ENCODE measurements at places on chromosomes 12 and 14.

DNA sequence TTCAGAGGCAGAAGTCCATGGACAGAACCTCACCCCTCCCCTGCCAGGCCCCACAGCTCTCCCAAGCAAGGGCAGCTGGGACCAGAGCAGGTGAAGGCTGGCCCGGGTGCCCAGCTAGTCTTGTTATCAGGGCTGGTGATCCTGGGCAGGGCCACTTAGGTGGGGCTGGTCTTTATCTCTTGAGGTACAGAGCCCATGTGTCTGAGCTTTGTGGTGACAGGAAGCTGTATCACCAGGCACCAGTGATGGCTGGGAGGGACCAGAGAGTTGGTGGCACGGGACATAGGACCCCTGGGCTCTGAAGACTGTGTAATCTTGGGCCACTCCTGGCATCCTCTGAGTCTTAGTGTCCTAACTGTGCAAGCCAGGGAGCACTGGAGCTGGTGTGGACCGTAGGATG, 12.8 kb upstream of the HPD start:
- DNase-seq = no peak

DNA sequence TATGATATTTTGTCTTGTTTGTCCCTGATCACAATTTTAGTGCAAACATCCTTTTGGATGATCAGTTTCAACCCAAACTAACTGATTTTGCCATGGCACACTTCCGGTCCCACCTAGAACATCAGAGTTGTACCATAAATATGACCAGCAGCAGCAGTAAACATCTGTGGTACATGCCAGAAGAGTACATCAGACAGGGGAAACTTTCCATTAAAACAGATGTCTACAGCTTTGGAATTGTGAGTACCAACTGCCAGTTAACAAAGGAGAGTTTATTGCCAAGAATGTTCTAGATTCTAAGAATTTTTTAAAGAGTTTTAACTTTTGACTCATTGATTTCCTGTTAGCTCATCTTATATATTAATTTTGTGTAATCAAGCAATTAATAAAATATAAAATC, 55.4 kb downstream of the IRAK3 start:
- no peak for DNase-seq

DNA sequence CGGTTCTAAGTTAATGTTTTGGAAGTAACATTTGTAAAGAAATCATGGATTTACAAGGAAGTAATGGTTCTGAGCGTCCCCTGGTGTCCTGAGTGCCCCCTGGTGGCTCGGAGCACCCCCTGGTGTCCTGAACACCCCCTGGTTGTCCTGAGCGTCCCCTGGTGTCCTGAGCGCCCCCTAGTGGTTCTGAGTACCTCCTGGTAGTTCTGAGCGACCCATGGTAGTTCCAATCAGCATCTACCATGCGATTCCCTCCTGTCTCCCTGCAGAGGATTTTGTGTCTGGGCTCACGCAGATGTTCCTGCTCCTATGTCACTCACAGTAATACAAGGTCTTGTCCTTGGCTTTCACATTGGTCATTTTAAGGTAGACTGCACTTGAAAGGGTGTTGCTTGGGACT, 1352.9 kb downstream of the TMEM121 start:
- DNase-seq = no peak

DNA sequence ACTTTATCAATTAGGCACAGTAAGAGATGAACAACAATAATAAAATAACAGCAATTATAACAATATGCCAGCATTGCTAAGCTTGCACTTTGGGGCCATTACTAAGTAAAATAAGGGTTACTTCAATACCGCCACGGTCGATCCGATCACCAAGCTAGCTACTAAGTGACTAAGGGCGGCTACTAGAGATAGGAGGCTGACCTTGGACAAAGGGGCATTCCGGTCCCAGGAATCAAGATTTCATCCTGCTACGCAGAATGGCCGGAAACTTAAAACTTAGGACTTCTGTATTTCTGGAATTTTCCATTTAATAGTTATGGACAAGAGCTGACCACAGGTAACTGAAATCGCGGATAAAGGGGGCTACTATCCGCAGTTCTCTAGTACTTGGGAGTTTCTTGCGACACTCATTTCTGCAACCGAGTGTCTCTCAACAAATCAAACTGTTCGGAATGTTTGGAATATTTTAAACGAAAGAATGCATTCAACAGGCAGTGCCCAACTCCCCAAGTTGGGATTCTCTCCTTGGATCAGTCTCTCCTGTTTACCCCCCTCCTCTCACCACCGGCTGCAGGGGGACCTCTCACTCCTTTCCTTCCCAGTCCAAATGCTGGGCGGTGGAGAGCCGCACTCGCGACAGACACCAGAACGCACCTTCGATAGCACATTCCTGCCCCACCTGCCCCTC, 650 bp downstream of the HEBP1 start:
- no peak for DNase-seq

DNA sequence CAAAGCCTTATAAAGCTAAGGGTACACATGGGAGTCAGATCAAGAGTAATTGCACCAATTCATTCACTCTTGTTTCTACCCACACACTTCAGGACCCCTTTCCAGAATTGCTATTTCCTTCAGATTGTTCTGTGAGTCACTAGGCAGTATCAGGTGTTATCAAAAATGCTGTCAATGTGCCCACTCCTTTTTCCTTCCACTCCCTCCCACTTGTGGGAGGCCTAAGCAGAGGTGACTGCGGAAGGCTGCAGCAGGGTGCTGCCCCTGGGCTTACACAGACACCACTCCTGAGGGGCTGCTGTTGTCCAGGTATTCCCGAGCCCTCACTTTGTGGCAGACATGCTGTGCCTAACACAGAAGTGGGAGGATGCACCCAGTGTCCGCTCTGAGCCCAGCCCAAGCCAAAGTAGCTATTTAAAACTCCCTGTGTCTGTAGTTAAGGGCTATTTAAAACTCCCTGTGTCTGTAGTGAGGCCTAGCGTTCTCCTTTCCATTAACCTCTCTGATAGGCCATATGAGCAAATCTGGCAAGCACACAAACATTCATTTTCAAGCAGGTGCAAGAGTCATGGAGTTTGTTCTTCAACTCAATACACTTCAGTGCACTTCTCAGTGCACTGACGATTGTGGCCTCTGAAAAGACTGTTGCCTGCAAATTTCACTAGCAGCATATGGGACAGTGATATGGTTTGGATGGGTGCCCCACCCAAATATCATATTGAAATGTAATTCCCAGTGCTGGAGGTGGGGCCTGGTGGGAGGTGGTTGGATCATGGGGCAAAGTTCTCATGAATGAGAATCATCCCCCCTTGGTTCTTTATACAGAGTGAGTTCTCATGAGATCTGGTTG, 117.8 kb downstream of the PHLDA1 start:
- DNase-seq = no peak

DNA sequence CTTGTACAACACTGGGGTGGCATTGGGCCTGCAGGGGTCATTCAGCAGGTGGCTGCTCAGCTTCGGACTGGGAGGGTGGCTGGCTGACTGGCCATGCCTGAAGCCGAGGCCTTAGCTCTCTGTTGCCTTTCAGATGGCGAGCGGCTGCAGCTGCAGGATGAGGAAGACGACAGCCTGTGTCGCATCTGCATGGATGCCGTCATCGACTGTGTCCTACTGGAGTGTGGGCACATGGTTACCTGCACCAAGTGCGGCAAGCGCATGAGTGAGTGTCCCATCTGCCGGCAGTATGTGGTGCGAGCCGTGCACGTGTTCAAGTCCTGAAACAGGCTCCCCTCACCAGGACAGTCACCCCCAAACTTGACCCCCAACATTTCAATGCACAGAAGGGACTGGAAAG, 23.3 kb downstream of the RNF34 start:
- DNase-seq = no peak

- no peak for DNase-seq
Measured at GRCh38 chr14:92553438-92553837, 39.9 kb downstream of the RIN3 start.

DNA sequence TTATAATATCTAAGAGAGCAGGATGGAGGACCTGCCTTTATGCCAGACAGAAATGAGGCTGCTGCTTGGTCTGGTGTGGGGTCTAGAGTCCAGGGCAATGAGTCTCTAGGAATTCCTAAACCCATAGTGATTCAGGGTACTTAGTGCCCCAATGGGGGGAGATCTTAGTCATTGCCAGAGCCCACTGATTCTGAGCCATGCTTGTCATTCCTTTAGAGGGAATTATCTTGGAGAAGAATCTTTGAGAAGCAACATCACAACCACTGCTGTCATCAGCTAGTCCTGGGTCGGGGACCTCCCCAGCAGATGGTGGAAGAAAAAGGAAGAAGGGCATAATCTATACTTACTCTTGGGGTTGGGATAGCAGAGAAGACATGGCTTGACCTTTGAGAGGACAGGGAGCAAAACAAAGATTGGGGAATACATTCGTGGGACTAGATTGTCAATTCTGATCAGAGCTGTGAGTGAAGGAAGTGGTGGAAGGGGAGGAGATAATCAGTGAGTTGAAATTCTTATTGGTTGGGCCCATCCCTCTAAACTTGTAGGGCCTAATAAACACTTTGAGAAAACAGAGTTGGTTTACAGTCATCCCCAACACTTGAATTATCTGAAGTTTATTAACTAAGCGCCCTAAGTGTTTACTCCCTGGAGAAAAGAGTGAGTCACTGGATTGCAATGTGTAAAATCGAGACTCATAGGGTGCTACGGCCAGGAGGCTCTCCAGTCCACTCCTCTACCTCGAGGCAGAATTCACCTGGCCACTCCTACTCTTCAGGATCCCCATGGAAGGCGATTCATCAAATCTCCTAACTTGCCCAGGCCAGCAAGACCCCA, 3.0 kb upstream of the KRT3 start:
- DNase-seq = no peak

DNA sequence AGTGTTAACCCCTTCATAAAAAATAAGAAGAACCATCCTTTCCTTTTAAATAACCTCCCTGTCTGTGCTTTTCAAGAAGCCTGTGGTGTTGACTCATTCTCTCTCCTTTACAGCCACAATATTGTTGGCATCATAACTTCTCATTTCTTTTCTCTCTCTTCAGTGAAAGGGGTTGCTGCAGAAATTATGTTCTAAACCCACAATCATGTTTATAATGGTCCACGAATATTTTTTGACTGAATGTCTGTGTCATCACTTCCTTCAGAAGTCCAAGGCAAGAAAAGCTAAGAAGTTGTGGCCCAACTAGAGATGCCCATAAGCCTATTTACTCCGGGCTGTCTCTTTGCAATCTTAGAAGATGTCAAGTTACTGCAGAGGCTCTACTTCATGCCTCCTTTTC, 488.3 kb downstream of the APAF1 start:
- DNase-seq = no peak

DNA sequence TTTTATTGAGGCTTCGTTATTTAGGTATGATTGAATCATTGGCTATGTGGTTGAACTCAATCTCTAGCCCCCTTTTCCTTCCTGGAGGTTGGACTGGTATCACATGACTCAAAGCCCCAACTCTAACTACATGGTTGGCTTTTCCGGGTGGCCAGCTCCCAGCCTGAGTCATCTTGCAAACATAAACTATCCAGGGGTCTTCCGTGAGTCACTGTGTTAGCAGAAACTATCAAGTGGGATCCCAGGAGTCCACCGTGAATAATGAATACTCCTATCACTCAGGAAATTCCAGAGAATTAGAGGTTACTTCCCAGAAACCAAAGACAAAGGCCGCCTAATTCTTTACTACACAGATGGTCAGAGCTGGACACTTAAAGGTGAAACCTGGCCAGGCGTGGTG, 19.7 kb upstream of the PLEKHD1 start:
- no peak for DNase-seq

DNA sequence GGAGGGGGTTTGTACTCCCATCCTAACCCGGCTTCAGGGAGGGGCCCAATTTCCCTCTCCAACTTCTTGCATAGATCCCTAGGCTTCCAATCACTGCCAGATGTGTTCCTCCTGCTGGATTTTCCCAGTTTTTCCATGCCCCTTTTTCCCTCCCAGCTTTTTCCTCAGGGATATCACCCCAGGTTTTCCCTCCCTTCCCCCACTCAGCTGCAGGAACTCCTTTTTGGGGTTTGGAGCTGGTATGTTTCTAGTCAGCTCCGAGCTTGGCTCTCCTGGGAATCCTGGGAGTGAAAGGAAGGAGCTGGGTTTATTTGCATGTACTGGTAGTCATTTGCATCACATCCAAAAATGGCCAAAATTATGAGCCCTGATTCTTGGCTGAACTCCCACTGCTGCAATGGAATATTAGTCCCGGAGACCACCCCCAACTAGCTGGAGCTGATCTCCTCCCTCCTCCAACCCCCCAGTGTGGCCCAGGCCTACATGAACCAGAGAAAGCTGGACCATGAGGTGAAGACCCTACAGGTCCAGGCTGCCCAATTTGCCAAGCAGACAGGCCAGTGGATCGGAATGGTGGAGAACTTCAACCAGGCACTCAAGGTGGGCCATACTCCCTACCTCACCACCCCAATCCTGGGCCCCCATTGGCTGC, 1.4 kb upstream of the RDH5 start:
- DNase-seq = no peak

DNA sequence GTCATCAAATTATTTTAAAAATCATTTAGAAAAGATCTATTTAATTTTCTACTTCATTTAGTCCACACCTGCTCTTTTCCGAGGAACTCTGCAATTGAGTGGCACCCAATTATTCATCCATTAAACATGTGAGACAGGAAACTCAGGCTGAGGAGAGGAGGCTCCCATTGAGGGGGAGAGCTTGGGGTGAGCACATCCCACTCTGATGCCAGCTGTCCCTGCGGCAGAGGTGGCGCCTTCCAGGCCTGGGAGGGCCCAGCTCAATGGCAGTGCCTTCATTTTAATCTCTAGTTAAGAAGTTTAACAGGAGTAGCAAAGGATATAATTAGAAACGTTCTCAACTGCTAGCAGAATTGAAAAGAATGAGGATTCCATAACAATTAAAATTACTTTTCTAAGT, 92.0 kb downstream of the ITPR2 start:
- no peak for DNase-seq

GRCh38 chr12:109124878-109125648, 8.7 kb downstream of the ACACB start:
- DNase-seq = no peak

- no peak for DNase-seq
Measured at GRCh38 chr12:117790198-117790597, 178.6 kb downstream of the KSR2 start.

GRCh38 chr14:79583738-79584408, 627.4 kb downstream of the DIO2 start:
- no peak for DNase-seq

GRCh38 chr12:19894803-19895202, 455.5 kb downstream of the AEBP2 start:
- DNase-seq = no peak

DNA sequence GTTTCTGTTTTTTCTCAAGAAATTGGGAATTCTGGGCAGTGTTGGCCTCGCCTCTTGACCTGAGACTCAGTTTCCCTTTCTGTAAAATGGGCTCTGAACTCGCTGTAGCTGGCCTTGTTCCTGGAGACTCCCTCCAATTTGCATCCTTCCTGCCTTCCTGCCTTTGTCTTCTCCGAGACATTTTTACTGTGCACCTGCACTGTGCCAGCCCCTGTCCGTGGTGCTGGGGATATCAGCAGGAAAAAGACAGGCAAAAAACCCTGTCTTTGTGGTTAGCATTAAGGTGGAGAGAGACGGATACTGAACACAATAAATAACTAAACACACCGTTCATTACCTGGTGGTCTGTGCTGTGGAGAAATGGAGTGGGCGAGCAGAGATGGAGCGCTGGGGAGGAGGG, 129.8 kb downstream of the AACS start:
- no peak for DNase-seq

GRCh38 chr12:68030248-68030647, 41.0 kb downstream of the IFNG-AS1 start:
- no peak for DNase-seq

All from occipital lobe (tissue), 3 donors.